ENCODE measurements at places on chromosomes 5 and 9.

DNA sequence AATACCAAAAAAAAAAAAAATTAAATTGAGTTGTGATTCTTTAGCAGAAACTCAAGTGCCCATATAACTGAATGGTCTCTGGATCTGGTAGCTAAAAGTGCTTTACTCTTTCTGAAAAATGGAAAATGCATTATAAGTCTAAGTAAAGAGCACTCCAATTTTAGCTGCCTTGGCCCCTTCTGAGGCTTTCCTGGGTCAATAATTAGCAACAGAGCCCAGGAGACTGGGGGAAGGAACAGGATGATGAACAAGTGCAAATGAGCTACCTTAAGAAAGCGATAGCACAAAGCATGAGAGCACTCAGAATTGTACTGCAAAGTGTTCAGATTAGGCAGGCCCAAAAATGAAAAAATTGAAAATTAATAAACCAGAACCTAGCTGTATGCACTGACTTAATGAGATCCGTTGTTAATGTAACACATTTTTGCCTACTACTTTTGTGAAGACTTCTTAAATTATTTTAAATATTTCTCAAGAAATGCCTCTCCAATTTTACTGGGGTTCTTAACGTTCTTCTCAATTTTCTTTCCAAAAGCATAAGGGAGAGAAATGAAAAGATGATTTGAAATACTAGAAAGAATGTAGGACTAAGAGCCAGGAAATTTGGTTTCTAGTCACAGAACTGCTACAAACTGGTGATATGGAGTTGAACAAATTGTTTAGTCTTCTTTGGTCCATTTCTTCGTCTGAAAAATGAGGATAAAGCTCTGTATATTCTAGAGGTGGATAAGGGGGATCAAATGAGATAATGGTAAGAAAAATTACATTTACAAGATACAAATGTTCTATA is 566.1 kb downstream of the PDE4D start:
- DNase-seq, result no peak

GRCh38 chr9:121268598-121268850 is 562 bp downstream of the GSN start:
- no peak for DNase-seq

DNA sequence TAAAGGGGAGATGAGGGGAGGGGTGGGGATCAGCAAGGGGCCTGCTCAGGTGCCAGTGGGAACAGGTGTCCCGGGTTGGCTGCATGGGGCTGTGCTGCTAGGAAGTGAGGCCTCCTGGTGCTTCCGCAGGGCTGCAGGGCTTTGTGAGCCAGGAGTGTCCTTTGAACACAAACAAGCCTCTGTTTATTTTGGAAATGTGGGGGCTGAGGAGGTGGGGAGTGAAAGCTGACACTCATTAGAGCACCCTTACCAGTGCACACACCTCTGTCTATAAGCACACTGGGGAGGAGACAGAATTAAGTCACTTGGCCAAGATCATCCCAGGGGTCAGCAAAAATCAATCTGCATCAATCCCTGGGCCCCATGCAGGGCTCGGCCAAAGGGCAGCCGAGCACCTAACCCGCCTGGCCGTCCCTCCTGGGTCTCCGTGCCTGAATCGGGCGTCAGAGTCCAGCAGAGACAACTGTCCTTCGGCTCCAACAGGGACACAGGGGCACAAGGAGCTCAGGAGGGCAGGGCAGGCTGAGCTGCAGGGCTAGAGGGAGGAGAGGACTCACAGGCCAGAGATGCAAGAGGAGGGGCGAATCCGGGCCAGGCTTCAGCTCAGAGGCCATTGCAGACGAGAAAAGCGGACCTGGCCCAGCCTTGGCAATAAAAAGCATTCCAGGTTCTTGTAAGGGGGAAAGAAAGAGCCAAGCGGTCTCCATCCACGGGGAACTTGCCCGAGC is 99.8 kb downstream of the VAV2 start:
- DNase-seq, result no peak

DNA sequence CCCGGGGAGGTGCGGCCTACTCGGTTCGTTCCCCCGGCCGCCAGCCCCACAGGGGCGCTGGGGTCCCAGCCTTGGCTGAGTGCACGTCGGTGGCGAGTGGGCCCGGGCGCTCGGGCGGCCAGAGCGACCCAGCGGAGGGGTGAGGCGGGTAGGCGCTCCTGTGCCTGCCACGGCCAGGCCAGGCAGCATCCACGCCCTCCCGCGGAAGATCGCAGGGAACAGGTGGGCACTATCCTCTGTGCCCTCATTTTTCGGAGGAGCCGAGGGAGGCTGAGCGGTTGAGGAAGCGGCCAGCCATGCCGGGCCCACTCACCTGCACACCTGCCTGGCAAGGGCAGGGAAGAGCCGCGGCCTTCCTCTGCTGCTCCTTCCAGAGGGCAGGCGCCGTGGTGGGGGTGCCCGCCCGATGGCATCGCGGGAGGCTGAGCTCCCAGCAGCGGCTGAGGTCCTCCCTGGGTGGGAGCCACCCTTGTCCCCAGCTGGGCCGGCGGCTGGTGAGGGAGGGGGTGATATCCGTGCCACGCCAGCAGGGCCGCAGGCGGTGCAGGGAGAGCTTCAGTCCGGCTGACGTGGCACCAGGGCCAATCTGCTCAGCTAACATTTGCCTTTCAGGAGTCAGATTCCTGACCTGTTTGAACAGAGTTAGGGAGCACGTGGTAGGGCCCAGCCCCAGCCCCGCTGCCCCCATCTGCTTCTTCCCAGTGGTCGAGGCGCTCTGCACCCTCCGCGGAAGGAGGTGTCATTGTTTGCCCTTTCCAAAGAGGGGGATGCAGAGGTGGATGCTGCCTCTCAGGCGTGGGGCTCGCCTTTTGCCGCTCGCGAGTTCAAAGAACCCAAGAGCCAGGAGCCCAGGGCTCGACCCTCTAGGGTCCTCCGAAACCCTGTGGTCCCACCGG is 1.6 kb upstream of the SEC16A start:
- DNase-seq, result no peak

DNA sequence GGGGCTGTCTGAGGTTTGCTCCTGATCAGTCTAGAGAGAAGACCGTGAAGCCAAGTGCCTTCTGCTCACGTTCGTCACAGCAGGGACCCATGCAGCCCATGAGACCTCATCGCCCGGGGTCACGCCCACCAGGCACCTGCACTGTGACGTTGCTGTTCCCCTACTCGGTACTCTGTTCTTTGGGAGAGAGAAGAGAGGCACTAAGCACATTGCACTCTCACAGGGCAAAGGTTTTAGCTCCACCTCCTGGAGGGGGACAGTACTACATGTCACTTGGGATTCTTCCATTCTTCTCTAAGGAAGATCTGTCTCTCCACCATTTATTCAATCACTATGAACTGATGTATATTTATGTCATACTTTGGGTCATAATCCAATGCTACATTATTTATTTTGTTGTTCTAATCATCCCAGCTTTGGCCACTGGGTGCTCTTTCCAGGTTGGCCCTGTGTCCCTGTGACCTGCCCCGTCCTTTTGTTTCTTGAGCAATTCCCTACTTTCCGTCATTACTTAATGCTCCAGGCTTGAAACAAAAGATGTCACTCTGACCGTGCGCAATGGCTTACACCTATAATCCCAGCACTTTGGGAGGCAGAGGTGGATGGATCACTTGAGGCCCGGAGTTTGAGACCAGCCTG is 31.4 kb upstream of the BRD3 start:
- DNase-seq, result peak; percentile 27

- DNase-seq, result no peak
Observed at GRCh38 chr9:113720495-113720894, 155.6 kb upstream of the ZNF618 start.
